ENCODE measurements at places on chromosomes 4 and X.

DNA sequence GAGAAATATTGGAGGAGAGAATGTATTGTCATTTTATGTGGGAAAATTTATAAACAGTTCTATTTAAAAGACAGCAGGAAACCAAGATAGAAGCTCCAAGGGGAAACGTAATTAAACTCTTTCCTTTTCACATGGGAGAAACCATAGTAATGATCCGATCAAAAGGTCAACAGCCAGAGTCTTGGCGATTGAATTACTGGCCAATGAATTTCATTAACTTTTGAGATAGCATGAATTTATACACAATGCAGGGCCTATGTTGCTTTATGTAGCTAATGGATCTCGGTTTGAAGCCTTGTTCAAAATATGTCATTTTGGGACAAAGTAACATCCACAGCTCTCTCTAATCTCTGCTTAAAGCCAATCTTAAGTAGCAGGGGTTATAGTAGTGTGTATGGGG lies 897.5 kb upstream of the NDST4 start:
- no peak for DNase-seq

DNA sequence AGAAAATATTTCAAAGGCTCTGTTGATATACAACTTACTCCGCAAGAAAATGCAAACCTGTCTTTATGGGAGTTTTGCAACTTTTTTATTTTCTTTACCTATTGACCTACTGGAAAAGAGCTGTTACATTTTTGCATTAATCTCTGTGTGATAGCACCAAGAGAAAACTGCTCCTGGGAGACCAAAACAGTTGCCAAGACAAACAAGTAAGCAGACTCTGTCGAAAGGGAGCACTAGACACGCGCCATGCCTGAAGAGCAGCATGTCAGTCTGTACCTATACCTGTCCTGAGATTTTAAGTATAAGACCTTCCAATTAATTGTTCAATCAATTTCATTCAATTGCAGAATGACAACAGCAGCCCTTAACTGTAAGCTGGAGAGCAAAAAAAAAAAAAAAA lies 56.0 kb upstream of the TECRL start:
- DNase-seq: no peak

DNA sequence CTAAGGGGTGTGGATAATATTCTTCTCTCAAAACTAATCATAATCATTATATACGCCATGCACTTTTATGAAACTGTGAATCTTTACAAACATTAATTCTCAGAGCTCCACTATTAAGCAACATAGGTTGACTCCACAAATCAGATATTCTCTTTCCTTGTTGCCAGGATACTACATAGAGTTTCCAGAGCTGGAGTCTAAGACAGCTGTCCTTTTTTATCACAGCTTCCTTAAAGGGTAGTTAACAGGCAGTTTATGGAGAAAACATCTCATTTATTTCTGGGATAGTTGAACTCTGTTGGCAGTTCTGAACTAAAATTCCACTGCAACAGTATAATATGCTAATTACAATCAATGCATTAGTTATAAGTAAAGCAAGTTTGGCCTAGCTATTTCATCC lies 152.1 kb upstream of the PPP1R2C start:
- no peak for DNase-seq

DNA sequence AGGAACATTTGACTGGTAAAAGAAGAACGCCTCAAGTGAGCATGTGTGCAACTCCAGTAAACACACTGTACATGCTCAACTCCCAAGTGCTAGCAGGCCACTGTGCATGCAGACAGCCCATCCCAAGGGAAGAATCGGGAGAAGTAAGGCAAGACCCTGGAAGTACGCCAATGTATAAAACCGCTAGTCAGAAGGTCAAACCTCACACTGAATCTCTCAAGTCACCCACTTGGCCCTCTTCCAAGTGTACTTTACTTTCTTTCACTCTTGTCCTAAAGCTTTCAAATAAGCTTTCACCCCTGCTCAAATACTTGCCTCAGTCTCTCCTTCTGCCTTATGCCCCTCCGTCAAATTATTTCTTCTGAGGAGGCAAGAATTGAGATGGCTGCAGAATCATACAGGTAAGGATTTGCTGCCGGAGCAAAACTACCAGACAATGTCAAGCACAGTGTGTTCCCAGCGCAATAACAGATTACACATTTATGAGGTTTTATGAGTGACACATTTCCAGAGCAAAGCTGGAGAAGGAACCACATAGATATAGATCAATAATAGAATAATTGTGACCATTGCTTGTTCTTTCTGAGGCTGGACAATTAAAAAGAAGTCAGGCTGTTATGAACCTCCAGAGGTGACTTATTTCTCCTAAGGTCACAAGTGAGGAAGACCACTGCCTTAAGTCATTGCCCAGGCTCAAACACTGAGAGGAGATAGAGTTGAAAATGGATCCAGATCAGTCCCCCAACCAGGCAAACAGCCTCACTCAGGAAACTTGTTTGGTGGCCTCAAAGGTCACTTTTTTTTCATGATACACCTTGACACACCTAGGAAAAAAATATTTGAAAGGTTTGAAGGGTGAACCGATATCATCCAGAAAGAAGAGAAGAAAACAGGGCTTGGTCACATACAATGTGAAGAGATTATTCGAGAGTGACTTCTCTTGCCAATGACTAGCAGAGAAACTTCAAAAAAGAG lies 26.3 kb downstream of the CXCL1 start:
- DNase-seq: no peak

- DNase-seq: no peak
These were observed 119.8 kb downstream of the ZNF330 start for GRCh38 chr4:141340458-141340857.

GRCh38 chrX:30971774-30972603 lies 82.9 kb upstream of the TAB3 start:
- DNase-seq: peak; percentile 10

DNA sequence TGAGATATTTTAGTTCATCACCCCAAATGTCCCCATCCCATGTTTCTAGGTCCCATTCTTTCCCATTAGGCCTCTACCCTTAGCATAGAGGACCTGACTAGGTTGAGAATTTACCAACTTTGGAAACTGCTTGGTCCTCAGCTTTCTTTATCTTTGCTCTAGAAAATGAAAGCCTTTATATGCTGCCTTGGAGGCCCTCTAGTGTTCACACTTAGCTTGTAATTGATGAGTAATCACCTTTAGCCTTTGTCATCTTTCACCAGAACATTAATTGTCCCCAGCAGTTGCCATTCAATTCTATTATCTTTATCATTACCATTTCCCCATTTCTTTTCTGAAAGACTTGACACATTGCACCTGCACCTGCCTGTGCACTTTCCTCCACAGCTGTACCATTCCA lies 589.2 kb upstream of the NR3C2 start:
- DNase-seq: no peak

DNA sequence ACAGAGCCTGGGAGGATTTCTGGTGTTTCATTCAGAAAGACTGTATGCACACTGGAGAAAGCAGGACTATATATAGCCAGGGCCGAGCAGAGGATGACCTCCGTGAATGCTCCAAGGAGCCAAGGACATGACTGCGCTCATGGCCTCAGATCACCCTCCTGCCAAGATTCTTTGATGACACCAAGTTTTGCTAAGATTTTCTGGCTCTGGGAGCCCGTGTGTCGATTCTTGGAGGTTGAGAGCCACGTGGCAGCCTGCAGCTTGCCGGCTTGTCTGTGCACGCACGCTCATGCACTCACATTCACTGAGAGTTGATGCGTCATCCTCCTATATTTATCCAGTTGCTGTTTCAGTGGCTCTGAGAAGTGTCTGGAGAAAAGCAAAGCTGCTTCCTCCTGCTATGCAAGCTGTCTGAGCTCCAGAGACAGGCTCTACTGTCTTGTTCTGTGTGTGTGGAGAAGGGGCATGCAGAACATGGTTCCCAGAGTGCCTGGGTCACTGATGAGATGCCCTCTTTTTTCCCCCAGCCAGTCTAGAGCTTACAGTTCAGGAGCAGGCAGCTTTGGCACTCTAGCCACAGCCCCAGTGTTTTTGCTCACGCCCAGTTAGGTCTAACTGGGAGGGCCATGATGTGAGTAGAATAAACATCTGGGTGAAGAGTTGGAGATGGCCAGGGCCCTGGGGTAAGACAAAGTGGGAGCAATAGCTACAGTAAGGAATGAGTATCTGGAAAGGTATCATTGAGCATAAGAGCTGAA lies 64.9 kb upstream of the SCOC start:
- no peak for DNase-seq

- DNase-seq: no peak
These were observed 72.5 kb downstream of the LNX1 start for GRCh38 chr4:53518807-53519206.

DNA sequence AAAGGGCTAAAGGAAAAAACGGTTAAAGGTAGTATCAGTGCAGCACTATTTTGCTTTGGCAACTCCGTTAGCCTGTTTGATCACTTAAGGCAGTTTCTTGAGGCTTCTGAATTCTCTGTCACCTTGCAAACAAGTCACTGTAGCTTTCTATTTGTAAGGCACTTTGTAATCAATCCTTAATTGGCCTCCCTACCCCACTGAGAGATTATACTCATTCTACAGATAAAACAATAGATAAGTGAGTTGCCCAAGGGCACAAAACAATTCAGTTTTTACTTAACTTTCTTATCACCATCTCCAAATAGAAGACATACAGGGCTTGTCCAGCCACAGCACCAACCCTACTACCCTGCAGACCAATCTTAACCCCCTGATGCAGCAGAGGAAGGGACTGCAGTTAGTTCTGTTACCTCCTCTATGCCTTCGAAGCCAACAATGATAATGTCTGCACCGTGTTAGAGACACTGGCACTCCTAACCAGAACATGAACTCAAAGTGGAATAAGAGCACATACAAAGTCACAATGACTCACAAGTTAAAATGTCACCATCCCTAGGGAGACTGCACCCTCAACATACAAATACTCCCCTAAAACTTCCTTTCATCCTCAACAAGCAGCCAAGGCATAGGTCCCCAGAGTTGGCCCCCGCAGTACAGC lies 1.7 kb downstream of the TMEM185A start:
- DNase-seq: no peak

- no peak for DNase-seq
These were observed 162.4 kb downstream of the UNC5C start for GRCh38 chr4:95386410-95386809.

GRCh38 chr4:31272331-31273061 lies 552.3 kb downstream of the PCDH7 start:
- no peak for DNase-seq

DNA sequence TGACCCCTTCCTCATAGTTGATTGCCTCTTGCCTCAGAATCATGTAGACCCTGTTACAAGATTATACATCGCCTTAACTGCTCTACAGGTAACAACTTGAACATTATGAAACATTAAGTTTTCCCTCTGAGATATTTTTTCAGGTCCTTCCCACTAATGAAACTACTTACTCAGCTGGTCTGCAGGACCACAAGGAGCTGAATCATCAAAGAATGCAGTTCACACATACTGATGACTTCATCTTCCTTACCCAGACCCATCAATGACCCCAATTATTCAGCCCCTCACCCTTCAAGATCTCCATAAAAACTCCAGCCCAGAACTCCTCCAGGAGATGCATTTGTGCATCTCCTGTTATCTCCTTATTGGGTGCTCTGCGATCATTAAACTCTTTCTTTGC lies 720.9 kb downstream of the RAPGEF2 start:
- no peak for DNase-seq

- DNase-seq: no peak
These were observed 257.9 kb downstream of the PCDH18 start for GRCh38 chr4:137274404-137274803.

DNA sequence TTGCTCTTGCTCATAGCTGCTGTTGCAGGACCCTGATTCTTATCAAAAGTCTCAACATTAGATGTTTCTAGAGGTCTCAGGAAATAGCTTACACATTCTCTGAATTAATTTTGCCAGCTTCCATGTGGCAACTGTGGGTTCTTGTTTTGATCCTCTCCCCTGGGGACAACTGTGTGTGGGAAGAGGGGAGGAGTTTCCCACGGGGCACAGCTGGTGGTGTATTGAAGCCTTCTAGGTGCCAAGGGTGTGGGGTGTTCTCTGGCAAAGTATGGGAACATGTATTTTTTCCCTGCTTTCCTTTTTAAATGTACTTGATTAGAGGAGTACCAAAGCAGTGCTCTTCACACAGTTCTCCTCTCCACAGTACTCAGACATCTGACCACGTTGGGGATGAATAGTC lies 212.7 kb downstream of the RPA4 start:
- DNase-seq: no peak

DNA sequence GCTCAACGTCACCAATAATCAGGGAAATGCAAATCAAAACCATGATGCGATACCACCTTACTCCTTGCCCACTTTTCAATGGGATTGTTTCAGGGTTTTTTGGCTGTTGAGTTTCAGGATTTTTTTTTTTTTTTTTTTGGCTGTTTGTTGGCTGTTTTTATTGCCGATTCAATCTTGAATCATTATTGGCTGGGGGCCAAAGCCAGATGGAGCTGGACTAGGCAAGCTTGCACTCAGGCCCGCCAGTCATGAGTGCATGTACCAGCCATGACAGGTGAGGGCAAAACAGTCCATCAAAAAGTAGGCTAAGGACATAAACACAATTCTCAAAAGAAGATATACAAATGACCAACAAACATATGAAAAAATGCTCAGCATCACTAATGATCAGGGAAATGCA lies 13.3 kb downstream of the YIPF7 start:
- DNase-seq: no peak

- DNase-seq: no peak
These were observed 260.9 kb downstream of the GLUD2 start for GRCh38 chrX:121308276-121308805.

GRCh38 chrX:57074458-57074857 lies 46.9 kb downstream of the SPIN2B start:
- no peak for DNase-seq

GRCh38 chrX:118968031-118968430 lies 6.4 kb upstream of the LONRF3 start:
- no peak for DNase-seq

- no peak for DNase-seq
These were observed 21.4 kb downstream of the EXOC1 start for GRCh38 chr4:55874831-55875230.

DNA sequence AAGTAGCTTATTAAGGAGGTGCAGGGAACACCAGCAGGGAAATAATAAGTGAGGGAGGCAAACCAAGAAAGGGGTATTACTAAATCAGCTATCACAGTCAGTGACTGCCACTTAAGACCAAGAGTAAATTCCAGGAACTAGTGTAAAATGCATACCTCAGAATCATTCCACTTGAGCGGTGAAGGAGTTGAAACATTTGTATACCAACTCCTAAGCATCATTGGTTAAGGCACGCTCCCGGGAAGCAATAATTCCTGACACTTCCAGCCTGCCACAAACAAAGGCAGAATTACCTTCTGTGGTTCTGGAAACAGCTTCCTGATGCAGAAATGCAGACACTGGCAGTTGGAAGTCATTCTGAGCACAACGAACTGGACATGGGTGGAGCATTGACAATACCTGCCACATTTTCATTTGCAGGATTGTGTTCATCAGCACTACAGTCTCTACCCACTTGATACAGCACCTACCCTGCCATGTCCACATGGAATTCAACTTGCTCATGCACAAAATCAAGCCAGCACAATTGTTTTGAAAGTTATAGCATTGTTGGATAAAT lies 82.1 kb downstream of the PPP1R2C start:
- DNase-seq: no peak

- no peak for DNase-seq
These were observed 92.2 kb upstream of the SPRY1 start for GRCh38 chr4:123304151-123304964.
